ENCODE measurements at places on chromosomes 6 and 20.

DNA sequence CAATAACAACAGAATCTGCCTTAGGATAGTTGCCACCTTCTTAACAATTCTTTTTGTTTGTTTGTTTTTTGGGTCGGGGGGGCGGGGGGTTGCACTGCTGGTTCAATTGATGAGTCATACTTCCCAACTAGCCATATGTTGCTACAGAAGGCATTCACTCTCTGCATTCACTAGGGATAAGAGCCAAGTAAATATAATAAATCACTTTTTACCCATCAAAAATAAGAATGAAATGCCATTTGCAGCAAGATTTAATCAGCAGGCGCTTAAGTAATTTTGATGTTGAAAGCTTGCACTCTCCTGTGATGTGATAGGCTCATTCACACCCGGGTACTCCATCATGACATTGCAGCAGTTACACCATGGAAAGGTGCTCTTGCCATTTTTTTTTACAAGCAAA is 209.8 kb downstream of the HIVEP2 start:
- no peak for DNase-seq

DNA sequence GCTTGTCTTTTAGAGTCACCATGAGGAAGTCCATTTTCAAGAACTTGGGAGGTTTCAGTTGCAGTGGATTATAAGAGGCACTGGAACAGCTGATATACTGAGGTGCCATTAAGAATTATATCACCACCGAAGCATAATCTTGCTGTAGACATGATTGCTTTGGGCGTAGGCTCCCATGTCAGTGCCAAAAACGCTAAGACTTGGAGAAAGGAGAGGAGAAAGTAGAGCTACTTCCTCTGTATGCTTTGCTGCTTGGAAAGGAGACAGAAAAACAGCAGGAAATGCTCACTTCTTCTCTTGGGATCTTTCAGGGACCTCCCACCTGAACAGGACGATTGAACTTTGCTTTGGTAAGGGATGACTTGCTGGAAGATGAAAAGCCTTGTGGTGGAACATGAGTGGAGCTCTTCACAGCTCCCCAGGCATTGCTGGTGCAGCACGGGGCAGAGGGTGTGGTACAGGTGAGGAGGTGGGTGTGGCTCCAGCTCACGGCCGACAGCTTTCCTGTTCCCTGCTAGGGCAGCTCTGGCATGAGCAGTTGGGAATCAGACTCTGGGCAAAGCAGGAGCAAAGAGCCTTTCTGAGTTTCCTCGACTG is 190.4 kb upstream of the JAG1 start:
- no peak for DNase-seq

GRCh38 chr6:87807475-87807874 is 105.4 kb upstream of the AKIRIN2 start:
- no peak for DNase-seq

DNA sequence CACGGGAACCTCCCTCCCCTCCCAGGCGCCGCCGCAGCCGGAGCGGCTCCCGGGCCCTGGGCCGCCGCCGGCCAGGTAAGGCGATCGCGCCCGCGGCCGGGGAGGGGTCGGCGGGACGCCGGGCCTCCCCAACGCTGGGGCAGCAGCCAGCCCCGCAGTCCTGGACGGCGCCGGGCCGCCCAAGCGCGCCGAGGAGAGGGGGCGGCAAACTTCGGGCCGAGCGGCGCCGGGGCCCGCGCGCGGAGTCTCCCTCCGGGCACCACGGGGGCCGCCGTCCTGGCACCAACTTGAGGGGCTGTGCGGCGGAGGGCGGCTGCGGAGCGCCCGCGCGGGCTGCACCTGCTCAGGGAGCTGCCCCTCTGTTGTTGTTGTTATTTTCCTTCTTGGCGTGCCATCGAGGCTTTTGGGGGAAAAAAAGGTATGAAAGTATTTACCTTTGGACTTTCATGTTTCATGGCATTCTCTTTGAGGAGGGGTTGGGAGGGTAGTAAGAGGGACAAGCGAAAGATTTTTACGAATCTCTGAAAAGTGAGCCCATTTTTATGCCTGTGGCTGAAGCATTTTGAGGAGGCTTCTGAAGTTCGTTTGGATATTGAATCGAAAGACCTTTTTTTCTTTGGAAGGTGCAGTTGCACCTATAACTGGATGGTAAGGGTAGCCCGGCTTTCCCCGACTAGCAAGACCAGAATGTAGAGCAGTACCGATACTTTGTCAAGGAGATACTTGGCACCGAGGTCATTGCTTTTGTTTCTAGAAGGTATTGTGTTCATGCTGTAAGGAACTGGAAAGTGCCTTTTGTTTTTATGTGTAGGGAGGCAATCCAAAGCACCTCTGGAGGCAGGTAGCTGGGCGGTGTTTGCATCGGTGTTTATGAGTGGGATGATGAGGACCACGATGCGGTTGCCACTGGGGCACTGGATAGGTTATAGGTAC is at the start of gene RNF182:
RNF182 (plus strand) TSS at position 4 of the 933 bp plus-strand sequence. CDS start 52,168 bp downstream, outside the sequence.
- DNase-seq: peak; percentile 7

DNA sequence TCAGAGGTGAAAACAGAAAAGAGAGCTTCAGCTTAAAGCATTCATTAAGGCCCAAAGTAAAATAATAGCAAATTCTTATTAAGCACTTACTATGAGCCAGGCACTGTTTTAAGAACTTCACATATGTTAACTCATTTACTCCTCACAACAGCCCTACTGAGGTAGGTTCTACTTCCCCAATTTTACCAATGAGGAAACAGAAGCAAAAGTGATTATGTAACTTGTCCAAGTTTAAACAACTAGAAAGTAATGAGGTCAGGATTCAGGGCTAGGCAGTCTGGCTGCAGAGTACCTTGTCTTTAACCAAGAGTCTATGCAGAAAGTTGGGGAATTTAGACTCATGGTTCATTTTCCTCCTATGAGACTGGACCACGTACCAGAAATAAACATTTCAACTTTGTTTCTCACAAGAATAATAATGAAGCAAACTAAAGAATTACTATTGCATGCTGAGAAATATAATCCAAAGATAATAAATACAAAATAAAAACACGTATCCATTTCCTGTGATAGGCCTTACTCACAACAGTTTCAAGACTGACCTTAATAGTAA is 3.8 kb downstream of the COL21A1 start:
- no peak for DNase-seq

- no peak for DNase-seq
These were observed 9.7 kb upstream of the TBC1D7 start for GRCh38 chr6:13338038-13338437.

- DNase-seq: no peak
These were observed 193.7 kb downstream of the CDH4 start for GRCh38 chr20:61445741-61446140.
